ENCODE measurements at places on chromosomes 6 and 20.

- no peak for DNase-seq
These were observed 24.1 kb upstream of the ECI2 start for GRCh38 chr6:4159491-4159890.

DNA sequence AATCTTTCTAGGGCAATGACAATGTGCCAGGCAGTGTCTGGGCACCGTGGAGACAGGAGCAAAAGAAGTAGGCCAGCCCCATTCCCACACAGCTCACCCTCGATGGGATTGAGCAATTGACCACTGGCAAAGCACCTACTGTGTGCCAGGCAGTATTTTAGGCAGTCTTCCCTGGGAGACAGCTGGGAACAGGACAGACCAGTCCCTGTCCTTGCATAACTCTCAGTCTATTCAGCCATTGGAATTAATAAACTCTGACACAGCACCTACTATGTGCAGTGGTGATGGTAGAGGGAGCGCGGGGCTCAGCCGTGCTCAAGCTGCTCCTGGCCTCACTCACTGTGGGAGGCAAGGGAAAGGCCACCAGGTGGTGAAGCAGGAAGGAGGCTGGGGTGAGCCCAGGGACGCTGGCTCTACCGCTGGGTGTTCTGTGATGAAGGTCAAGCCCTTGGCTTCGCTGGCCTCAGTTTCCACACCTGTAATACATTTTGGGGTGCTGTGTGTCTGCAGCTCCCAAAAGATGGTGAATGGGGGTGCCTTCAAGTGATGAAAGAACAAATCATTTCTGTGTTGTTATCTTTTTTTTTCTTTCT is 122.3 kb upstream of the PMEPA1 start:
- DNase-seq, result no peak

DNA sequence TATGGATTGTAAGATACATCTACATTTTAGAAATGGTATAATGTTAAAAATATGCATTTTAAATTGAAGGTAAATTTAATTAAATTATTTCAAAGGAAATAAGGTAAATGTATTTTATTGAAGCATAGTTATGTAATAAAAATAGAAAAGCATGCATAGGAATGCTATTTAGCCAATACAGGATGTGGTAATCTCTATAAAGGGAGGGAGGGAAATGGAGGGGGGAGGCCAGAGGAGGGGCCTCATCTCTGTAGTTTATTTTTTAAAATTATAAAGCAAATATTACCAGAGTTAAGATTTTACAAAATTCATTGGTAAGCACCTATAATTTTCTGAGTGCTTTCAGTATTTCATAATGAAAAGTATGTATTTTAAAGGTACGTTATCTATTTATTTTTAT is 27.2 kb downstream of the SLC16A10 start:
- no peak for DNase-seq

- DNase-seq, result no peak
These were observed 8.6 kb downstream of the CD83 start for GRCh38 chr6:14126191-14126590.
